ENCODE measurements at places on chromosomes 11 and 22.
A peak's percentile ranks its signal among the peaks of the same experiment; 100 is the strongest.

DNA sequence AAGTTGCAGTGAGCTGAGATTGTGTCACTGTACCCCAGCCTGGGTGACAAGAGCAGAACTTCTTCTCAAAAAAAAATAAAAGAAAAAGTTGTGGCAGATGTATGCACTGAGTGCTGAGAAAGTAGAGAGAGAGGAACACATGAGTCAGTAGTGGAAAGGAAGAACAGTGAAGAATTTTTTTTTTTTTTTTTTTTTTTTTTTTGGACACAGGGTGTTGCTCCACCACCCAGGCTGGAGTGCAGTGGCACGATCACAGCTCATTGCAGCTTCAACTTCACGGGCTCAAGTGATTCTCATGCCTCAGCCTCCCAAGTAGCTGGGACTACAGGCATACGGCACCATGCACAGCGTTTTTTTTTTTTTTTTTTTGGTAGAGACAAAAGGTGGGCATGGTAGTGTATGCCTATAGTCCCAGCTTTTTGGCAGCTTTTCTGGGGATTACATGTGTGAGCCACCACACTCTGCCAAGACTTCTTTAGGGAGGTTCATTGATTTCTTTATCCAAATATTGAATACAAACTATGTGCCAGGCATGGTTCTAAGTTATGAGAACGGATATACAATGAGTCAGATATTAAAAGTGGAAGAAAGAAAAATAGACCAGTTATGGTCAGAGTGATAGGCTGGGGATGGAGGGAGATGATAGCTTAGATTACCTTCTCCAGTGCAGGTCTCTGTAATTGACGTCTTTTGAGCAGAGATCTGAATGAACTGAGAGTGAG is 62.0 kb downstream of the YAP1 start:
- peak; percentile 22 for DNase-seq

DNA sequence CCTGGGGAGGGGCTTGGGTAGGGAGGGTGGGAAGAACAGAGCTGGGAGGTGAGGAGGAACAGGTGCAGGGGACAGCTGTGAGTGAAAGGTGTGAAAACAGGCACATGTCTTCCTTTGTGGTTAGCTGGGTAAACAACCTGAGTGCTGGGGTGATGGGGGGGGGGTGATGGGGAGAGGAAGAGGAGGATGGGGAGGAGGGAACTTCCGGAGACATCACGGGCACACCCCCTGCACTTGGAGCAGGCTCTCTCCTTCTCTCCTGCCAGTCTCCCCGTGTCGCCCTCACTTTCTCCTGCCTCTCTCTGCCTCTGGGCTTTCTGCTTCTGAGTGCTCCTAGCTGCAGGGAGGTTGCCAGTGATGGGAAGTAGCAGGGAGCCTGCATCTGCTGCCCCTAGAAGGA is 8.8 kb downstream of the CXCR5 start:
- no peak for DNase-seq

DNA sequence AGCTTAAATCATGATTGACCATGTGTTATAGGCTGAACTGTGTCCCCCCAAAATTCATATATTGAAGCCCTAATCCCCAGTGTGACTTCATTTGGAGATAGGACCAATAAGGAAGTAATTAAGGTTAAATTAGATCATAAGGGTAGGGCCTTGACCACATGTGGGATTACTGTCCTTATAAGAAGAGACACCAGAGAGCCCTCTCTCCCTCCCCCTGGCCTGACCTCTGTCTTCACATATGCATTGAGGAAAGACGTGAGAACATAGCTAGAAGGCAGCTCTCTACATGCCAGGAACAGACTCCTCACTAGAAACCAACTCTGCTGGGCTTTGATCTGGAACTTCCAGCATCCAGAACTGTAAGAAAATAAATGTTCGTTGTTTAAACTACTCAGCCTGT is 13.6 kb upstream of the NUP50 start:
- DNase-seq, result no peak

- DNase-seq, result no peak
Measured at GRCh38 chr11:78061088-78061920, 2.4 kb upstream of the THRSP start.

GRCh38 chr11:115767047-115767802 is 263.0 kb upstream of the CADM1 start:
- DNase-seq, result no peak

- no peak for DNase-seq
Measured at GRCh38 chr22:25395468-25395867, 169.0 kb upstream of the GRK3 start.

- no peak for DNase-seq
Measured at GRCh38 chr11:105447936-105448702, 161.8 kb upstream of the GRIA4 start.

- no peak for DNase-seq
Measured at GRCh38 chr22:37647928-37648327, 8.5 kb downstream of the SH3BP1 start.
